NT2/D1 (cell line): ENCODE measurements at places on chromosomes 13 and 19.

GRCh38 chr19:11137542-11138384, 17.8 kb downstream of the SPC24 start:
- no peak for DNase-seq

- DNase-seq = no peak
Observed at GRCh38 chr19:16001481-16002312, 52.9 kb downstream of the OR10H4 start.

DNA sequence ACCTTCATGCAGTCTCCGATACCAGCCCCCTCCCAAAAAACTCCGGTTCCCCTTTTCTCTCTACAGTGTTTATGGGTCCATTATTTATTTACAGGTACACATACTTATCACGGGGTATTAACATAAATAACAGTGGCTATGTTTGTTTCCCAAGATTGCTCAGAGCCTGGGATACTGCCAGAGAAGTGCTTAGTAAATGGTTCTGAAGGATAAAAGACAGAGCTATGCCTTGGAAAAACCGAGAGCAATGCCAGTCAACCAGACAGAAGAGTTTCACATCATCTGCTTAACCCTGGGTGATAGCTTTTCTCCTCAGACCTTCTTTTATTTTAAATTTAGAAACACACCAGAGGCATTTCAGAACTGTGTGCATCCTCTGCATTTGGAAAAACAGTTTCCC, 61.3 kb downstream of the NUFIP1 start:
- no peak for DNase-seq

- no peak for DNase-seq
Observed at GRCh38 chr19:43526884-43527859, at the start of gene ETHE1. Gene ETHE1, minus strand, starts transcription at chr19:43527201. Its CDS starts 24 bp downstream, at chr19:43527177.

DNA sequence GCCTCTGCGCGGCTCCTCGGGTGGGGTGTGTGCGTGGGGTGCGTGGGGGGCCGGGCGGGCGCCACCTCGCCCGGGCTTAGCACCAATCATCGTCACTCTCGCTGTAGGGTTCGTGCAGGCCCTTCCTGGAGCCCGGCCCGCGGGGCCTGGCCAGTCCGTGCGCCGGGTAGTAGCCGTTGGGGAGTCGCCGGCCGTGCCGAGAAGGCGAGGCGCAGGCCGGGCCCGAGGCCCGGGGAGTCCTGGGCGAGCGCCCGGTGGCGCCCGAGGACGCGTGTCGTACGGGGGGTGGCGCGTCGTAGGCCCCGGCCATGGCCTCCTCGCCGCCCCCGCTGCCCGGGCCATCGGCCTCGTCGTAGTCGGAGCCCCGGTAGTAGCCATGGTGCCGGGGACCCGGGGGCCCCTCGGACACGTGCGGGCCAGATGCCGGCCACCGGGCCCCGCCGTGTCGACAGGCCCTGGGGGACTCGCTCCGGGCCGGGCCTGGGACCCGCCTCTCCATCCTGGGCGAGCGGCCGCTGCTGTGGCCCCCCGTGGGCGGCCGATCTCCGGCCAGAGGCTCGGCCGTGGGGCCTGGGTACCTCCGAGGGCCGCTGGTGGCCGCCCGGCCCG, 57.1 kb downstream of the IER2 start:
- DNase-seq = no peak
